ENCODE measurements at places on chromosomes 3 and 15.

- DNase-seq, result no peak
Observed at GRCh38 chr3:15291589-15292541, 40.5 kb downstream of the SH3BP5 start.

DNA sequence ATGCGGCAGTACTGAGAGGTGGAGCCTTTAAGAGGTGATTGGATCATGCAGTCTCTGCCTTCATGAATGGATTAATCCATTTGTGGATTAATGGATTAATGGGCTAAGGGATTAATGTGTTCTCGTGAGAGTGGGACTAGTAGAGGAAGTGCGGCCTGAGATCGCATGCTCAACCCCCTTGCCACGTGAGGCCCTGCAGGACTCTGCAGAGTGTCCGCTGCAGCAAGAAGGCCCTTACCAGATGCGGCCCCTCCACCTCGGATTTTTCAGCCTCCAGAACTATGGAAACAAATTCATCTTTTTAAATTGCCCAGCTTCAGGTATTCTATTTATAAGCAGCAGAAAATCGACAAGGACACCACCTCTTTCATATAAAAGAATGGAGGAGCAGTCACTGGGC, 148.8 kb downstream of the TPRA1 start:
- DNase-seq, result no peak

DNA sequence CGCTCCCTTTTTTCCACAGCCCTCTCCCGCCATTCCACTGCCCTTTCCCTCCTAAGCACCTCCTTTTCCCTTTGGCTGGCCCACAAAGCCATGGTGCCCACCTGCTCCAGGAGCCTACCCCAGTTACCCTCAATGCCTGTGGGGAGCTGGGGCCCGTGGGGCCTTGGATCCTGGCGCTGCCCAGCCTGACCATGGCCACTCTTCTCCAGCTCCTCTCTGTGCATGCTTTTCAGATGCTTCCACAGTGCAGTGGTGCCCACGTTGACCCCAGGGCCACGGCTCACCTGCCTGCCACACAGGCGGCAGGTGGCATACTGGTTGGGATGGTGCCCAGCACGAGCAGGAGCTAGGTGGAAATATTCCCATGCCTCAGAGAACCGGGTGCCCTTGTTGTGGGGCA, 1.5 kb downstream of the ZBED2 start:
- peak; percentile 62 for DNase-seq

DNA sequence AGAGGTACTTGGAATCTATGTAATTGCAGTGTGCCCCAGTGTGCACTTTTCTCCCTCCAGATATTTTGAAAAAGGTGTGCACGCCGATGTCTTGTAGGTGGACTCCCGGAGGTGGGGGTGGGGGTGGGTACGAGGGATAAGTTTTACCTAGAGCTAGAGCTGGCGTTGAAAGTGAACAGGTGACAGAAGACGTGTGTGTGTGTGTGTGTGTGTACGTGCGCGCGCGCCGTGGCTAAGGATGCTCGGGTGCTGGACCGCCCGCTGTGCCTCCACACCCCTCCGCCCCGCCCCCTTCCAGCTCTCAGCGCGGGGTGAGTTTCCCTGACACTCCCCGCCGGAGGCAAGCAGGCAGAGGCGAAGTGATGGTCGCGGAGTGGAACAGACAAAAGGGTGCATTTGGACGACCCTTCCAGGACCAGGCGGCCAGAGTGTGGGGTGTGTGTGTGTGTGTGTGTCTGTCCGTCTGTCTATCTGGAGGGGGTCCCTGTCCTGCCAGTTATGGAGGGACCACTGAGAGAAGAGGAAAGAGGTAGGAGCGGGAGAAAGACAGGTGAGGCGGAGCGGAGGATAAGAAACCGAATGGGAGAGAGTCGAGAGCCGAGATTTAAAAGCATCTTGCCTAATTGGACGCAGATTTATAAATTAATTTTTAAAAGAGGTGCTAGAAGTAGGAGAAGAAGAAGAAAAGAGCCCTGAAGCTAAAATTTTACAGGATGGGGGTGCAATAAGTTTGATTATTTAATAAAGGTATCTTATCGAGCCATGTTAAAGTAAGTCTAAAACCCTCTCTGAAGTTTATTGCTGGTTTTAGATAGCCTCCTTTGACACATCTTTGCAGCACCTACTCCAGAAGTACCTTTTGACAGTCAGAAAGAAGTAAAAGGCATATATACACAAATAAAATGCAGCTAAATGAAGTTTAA, 335.8 kb upstream of the THRB start:
- peak; percentile 29 for DNase-seq

DNA sequence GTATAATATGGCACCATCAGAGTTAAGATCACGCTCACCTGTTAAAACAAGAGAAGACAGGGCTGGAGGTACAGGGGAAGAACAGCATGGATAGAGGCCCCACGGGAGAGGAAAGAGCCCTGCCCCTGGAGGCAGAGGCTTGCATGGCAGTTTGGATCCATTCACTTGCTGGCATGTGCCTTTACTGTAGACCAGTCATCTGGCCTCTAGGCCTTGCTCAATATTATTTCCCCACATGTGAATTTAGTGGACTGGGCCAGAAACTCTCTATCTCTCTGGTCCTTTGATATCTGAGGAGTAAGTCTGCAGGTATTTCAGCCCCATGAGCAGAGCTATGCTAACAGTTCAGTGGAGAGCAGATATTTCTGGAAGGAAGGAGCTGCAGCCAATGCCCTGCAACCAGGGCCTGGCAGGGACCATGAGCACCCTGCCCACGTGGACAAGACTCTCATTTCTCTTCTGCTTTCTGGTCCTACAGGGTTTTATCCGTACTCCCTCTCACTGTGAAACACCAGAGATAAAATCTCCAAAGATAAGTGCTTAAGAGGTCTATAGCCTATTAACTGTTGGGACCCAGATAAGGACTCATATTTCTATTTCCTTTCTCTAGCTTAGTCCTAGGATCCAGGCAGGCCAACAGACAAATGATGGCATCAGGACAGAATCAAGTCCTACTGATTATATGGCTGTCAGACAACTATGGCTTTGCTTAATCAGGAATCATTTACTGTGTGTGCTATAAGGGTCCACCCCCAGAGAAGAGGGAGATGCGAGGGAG, 65.0 kb downstream of the CLDN11 start:
- DNase-seq, result no peak

- DNase-seq, result peak; percentile 71
Observed at GRCh38 chr15:59689626-59690236, 611 bp upstream of the BNIP2 start.

DNA sequence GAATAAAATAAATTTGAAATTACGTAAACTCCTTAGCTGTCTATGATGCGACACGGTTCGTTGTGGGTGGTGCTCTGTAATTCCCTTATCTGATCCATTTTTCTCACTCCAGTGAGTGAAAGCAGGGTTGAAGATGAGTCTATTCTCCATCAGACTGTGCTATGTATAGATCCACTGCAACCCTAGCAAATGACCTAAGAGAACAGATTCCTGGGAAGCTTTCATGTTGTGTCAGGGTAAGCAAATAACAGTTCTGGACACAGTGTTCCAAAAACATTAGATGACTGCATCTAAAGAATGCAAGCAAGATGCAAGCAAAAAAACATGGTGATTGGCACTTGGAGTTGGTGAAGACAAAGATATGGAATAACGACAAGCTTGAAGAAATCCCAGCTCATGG, 239.3 kb downstream of the SLC9A9 start:
- no peak for DNase-seq

DNA sequence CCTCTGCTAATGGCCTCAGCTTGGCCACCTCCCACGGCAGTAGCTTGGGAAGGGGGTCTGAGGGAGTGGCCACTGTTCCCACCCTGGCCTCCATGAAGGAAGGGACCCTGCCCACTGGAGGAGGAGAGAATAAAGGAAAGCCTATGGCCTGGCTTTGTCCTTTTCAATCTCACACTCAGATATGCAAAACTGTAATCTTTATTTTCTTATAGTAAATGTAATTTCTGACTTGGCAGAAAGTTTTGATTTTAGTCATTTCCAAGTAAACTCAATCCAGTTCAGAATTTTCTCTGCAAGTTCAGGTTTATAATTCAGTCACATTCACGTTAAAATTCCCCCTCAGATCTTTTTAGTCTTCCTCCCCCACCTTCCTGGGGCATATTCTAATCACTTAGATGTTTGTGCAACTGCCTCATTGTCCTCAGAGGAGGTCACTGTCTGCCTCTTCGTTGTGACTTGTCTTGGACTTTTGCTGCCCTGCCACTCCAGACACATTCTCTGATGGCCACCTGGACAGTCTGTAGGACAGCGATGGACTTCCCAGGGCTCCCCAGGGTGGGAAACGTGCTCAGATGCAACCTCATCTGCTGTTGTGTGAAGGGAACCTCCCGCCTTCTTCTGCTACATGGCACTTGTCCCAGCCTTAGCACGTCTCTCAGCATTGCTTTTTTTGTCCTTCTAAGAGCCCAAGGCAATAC, 222.8 kb upstream of the TBL1XR1 start:
- no peak for DNase-seq

DNA sequence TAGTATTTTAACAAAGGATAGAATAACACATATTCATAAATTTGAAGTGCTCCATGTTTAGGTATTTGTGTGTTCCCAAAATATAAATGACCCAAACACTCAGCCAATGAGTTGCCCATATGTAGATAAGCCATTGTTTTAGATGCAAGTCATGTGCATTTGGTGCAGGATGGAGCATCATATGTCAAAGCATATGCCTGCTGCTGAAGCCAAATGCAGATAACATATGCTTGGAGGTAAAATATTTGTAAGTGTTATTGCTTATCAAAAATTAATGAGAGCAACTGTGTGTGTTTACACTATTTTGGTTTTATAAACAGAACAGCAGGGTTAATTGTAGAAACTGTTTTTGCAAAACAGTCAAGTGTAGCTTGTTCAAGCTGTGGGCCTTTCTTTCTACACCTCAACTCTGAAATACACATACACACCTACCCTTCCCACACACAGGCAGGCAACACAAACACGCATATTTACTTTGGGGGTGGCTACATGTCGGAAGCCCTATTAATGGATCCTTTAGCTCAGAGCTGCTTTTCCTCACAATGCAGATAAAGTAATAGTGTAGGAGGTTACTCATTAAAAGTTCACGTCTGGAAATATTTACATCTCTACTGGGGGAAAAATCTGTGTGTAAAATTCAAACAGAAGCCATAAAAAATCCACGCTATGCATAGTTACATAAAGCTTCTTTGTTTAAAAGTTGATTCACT, 521.4 kb downstream of the ZNF385D start:
- no peak for DNase-seq

GRCh38 chr3:159751146-159751545, 237.5 kb upstream of the IL12A start:
- no peak for DNase-seq

GRCh38 chr3:105040026-105040622, 326.6 kb upstream of the ALCAM start:
- DNase-seq, result no peak

- DNase-seq, result no peak
Observed at GRCh38 chr3:158775426-158776410, 26.1 kb upstream of the MFSD1 start.

GRCh38 chr3:18189282-18190050, 235.7 kb downstream of the SATB1 start:
- no peak for DNase-seq

GRCh38 chr3:143311096-143311495, 191.5 kb downstream of the CHST2 start:
- DNase-seq, result no peak

DNA sequence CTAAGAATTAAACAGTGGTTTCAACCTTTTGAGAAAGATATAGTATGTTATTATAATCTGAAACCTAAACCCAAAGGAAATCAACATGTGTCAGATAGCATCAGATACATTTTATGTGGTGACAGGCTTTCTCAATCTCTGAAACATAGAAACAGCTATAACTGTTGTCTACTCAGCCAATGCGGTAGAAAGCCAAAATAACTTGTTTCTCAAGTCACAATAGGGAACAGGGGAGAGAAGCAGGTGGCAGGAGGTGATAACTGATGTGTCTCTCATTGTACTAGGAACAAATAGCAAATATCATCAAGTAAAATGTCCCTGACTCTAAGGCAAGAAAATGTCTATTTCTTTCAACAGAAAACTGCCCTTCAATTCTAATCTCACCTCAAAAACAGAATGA, 38.6 kb downstream of the DENND6A start:
- no peak for DNase-seq

GRCh38 chr3:158091531-158091930, 14.7 kb downstream of the SHOX2 start:
- DNase-seq, result no peak

DNA sequence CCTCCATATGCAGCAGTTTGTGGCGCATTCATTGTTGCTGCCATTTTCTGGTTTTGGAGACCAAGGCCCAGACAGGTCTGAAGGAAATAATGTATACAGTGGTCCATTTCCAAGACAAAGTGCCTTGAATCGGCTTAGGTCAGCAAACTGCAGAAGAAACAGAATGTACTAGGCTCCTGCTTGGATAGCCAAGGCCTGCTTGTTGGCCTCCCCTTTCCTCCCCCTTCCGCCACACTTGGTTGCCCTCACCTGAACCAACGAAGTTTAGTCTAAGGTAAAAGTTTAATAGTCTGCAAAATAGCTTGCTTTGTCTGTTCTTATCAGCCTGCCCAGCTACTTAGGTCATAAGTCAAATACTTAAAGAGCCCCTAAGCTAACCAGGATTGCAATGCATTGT, 12.0 kb upstream of the RTP3 start:
- DNase-seq, result no peak

- no peak for DNase-seq
Observed at GRCh38 chr3:181761906-181762305, 50.2 kb downstream of the SOX2 start.

GRCh38 chr3:43753741-43754715, 63.3 kb downstream of the ABHD5 start:
- DNase-seq, result no peak

- DNase-seq, result peak; percentile 98
Observed at GRCh38 chr3:188947401-188948280, 224.1 kb upstream of the TPRG1 start.

GRCh38 chr15:64426845-64427465, 33.4 kb upstream of the ZNF609 start:
- peak; percentile 29 for DNase-seq

- no peak for DNase-seq
Observed at GRCh38 chr3:129769616-129770015, 123.9 kb downstream of the TMCC1 start.

DNA sequence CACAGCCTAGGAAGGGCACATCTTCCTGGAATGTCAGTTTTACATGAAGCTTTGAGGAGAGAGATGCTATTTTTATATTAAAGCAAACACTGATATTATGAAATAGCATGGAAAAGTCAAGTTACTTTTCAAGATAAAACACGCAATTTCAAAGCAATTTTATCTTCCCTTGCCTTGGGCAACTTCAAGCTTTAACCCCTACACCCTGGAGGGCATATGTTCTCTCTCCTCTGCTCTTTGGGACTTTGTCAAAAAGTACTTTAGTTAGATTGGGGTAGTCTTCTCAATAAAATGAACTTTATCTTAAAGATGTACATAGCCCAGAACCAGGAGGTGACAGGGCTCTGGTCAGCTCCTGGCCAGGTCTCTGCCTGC, 86.9 kb upstream of the PLXNA1 start:
- DNase-seq, result no peak

- DNase-seq, result no peak
Observed at GRCh38 chr15:36914466-36914865, 185.9 kb downstream of the MEIS2 start.

DNA sequence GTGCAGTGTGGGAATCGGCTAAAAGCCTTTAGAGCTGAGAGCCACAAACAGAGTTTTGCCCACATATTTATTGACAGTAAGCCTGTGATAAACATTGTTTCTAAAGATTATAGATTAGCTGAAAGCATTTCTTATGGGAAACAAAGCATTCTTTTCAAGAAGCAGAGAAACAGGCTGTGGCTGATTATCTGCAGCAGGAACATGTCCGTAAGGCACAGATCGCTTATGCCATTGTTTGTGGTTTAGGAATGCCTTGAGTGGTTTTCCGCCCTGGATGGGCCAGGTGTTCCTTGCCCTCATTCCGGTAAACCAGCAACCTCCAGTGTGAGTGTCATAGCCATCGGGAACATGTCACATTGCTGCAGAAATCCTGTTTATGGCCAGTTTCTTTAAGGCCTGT, 12.5 kb downstream of the XYLB start:
- no peak for DNase-seq

All from left lung (tissue), 14 donors.